Activated T-helper 9 cell treated with anti-CD3 and anti-CD28 coated beads, Interleukin-2, amount 50 U/mL, for 16 hours (primary cell): ENCODE measurements at places on chromosomes 12 and 14.

DNA sequence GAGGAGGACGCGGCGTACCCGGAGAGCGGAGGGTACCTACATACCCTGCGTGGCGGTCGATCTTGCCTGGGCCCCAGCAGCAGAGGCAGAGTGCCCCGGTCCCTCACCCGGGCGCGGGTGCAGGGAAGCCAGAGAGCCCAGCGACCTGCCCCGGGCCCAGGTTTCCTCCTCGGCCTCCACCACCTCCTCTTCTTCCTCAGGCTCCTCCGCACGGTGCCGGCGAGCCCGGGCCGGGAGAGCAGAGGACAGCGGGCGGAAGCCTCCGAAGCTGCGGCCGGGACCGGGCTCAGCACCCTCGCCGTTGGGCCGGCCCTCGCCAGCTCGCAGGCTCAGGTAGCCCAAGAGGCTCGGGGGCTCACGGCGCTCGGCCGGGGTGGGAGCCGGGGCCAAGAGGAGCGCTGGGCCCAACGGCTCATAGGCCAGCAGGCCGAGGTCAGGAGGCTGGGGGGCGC, 6.6 kb downstream of the ZNF219 start:
- no peak for DNase-seq

DNA sequence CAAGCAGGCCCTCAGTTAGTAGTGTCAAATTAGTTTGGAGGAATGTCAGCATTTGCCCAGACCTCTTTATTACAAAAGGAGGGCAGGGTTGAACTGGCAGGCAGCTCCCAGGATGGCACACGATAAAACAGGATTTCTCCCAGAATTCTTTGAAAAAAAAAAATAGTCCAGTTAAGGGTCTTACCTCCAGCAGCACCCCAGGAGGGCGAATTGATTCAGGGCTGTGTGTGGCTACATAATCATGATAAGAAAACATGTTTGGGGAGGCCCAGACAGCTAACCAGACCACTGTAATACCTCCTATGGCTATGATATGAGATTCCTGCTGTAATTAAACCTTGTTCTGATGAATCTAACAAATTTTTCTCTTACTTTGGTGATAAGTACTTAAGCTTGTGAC, 38.8 kb upstream of the NT5DC3 start:
- no peak for DNase-seq

GRCh38 chr12:92393504-92393903, 247.9 kb upstream of the BTG1 start:
- DNase-seq: no peak

GRCh38 chr14:95707327-95707726, 6.6 kb downstream of the TCL1A start:
- DNase-seq: no peak

- no peak for DNase-seq
These were observed 16.7 kb upstream of the ZFP36L1 start for GRCh38 chr14:68809524-68809923.

GRCh38 chr12:131615326-131616042, 95.4 kb upstream of the SFSWAP start:
- no peak for DNase-seq

GRCh38 chr14:22897357-22897756, 14.3 kb downstream of the REM2 start:
- no peak for DNase-seq

DNA sequence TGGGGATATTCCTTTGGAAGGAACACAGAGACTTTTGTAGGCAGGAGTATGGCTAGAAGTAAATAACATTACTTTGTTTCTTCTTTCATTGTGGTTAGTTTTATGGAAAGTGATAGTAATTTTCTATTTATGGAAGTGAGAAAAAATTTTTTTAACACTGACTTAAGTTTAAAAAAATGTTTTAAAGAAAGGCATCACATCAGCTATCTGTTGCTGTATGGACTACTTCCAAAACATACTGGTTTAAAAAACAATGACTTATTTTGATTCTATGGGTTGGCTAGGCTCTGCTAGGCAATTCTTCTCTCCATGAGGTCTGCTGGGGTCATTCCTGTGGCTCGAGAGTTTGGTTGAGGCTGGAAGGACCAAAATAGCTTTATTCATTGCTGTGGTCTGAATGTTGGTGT, 31.7 kb upstream of the SLC38A2 start:
- DNase-seq: no peak

DNA sequence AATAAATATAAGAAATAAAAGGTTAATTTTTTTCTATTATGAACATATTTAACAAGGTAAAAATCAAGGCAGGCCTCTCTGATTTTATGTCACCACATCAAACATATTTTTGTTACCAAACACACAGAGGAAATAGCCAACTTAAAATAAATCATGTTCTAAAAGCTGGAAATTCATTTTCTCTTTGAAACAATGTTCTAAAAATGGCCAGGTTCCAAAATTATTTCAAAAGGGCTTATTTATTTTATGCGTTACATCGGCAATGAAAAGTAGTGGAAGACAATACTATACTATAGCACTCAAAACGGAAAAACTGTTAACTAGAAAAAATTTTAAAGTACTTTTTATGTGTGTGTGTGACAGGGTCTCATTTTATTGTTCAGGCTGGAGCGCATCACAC, 24.0 kb upstream of the RASSF8 start:
- no peak for DNase-seq

DNA sequence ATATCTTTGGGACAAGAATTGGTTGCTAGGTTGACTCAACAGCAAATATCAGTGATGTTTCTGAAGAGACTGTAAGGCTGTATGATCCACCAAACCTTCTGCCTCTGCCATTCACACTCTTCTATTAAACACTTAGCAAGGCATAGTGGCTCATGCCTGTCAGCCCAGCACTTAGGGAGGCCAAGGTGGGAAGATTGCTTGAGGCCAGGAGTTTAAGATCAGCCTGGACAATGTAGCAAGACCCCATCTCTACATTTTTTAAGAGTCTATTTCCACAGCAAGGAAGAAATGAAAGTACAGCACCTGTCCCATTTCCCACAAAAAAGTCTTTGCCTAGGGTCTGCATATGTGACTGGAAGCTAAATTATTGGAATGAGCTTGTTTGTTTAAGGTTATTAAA, 7.8 kb downstream of the ARG2 start:
- DNase-seq: no peak

GRCh38 chr14:104758981-104759969, 6.3 kb downstream of the SIVA1 start:
- no peak for DNase-seq

DNA sequence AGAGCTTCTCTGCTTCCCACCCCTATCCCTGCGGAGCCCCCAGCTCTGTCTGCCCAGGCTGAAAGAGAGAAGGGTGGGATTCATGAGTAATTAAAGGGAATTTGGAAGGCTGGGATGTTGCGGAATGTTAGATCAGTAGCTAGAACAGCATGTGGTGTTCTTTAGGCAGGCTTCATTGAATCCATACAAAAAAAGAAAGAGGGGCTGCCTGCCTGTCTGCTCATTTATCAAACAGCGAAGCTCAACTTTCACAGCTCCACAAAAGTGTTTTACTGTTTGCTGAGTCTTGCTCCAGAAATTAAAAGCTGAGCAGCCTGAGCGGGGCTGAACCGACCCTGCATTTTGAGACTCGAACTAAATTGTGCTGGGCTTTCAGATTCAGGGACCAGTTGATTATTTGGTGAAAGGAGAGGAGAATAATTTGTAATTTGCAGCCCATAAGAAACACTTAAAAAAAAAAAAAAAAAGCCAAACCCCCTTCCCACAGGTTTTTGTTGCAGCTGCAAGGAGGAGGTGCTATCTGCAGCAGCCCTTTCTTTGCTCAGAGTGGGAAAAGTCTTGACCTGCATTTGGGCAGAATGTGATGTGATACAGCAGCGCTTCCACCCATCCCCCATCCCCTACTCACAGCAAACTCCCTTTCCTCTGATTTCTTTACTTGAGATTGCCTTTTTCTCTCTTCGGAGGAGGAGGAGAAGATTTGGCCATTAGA, 89.7 kb downstream of the RFX4 start:
- DNase-seq: no peak

DNA sequence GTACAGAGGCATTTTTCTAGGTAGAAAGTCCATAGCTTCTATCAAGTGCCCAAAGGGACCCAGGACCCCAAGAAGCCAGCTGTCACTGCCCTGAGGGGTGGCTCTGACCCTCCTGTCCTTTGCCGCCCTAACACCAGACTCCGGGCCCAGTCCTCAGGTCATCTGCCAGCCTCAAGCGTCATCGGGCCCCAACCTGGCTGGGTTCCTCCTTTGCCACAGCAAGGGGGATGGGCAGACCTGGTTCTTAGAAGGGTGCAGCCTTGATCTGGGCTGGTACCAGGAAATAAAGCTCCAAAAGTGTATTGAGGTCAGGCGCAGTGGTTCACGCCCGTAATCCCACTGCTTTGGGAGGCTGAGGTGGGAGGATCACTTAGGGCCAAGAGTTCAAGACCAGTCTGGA, 27.1 kb upstream of the FAM222A start:
- DNase-seq: no peak

DNA sequence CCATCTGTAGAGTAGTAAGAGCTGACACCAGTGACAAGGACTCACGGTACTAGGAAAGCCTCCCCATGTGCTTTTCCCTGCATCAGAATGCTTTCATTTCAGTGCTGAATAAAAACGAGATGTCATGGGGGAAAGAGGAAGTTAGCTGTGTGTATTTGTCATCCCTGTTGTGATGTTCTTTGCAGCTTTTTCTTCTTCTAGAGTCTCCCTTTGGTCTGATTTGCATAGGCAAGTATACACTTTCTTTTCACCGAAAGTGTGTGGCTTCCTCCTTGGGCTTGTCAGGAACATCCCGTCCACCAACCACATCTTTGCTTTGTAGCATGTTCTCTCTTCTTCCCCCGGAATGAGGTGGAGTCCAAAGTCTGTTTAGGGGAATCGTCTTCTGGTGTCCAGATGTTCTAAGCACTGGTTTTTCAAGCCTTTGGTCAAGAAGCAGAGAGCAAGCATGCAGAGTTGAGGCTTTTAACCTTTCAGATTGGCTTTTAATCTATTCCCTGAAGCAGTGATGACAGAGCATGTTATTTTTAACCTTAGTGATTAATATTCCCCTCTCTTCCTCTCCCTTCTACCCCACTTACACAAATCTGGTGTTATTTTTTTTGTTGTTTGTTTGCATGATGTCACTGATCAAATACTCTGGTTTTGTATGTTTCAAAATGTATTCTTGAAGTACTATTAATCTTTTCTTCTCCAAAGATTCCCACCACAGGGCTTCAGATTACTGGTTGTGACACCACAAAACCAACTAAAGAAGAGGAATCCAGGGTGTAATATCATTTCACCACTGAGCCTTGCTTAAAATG, 163.4 kb downstream of the SAMD4A start:
- no peak for DNase-seq

DNA sequence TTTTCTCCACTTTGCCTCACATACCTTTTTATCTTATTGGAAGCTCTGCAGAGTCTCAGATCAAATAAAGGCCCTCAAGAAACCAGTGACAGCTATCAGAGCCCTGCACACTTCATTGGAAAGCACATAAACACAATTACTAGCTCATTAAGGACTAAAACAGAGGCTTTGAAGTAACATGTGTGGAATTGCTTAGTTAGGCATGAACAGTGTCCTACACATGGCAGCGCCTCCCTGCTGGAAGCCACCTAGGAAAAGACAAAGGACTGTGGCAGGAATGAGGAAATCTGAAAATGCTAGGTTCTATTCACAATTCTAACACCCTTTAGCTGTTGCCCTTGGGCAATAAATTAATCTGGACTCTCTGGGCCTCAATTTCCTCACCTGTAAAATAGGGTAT, 89.4 kb downstream of the SUDS3 start:
- no peak for DNase-seq

DNA sequence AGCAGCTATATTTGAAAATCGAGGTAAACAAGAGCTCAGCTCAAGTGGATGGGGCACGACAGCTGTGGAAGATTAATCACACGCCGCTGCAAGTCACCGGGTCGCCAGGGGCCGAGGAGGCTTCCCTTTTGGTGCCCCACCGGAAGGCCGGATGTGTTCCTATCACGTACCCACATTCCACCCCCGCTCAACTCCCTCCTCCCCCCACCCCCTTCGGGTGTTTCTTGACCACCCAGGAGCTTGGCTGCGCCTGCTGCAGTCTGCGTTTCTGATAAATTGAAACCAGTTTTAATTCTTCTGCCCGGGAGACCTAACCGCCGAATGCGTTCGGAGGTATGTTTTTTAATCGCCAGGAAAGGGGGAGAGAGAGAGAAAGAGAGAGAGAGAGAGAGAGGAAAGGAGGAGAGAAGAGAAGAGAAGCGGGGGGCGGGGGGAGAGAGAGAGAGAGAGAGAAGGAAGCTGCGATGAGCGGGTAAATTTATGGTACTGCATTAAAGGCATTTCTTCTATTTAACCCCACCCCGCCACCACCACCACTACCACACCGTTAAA, 1.8 kb downstream of the SLC8A3 start:
- DNase-seq: no peak

- DNase-seq: peak; percentile 21
These were observed 125.7 kb downstream of the TSPAN9 start for GRCh38 chr12:3202734-3203446.

DNA sequence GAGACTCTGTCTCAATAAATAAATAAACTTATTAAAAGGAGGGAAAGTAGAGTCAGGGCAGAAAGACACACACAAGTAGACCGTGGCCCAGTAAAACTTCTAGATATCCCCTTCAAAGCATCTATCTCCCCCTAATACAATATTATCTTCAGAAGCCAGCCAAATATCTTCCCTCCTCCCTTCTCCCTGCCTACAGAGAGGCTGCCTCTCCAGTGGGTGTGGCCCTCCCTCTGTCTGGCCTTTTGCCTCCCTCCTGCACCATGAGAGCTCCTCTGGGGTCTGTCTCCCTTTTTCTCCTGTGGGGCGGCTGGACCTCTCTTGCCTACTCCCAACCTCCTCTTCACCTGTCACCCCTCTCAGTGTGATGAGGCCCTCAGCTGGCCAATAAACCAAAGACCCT, 139.2 kb downstream of the EGLN3 start:
- no peak for DNase-seq

DNA sequence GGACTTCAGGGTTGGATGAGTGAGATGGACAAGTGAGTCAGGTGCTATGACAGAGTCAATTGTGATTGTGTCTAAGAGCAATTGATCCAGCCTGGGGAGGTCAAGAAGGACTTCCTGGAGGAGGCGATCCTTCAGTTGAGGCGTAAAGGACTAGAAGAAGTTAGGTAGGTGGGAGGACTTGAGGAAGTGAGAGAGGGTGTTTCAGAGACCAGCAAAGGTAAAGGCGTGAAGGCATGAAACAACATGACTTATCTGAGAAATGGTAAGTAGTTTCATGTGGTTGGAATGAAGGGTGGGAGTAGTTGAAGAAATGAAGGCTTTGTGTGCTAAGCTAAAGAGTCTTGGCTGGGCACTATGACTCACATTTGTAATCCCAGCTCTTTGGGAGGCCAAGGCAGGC, 48.9 kb upstream of the PPP1CC start:
- DNase-seq: no peak

- DNase-seq: no peak
These were observed 83.5 kb downstream of the TTC6 start for GRCh38 chr14:37678916-37679315.

- no peak for DNase-seq
These were observed 700 bp downstream of the KCNJ8 start for GRCh38 chr12:21773806-21774205.
